T-helper 17 cell (primary cell): ENCODE measurements at places on chromosomes 16 and 17.

DNA sequence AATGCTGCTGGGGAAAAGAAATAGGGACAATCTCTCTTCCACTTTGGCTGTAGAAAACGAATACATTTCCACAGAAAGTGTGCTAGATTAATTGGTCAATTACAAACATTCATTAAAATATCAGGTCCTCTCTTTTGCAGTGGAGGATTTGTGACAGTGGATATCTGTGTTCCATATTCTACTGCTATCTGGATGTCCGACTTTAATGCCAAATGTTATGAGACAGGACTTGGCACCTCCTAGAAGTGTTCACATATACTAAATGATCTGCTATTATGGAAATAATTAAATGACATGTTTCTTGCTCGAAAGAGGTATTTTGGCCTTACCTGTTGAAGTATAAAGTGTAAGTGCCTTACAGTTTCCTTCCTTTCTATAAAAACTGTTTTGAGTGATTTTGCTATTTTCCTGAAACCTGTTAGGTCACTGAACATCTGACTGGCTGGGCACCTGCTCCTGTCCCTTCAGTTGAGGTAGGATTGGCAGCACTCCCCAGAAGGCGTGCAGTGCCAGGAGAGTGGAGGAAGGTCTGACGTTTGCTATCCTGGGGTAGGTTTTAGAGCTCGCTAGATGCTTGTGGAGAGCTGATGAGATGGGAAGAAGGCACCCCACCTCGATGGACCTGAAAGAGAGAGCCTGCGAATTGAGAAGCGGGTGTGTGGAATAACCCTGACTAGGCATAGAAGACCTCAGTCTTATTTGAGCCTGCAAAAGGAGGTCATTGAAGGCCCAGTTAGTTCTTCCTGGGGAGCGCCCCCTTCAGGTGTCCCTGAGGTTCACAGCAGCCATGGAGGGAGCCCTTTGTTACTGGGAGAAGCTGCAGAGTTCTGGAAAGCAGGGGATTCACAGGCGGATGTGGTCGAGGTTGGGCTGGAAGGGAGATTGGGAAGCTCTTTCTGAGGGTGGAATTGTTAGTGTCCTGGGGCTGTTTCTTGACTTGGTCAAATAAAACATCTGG, 159.4 kb upstream of the ZNF267 start:
- DNase-seq: no peak

DNA sequence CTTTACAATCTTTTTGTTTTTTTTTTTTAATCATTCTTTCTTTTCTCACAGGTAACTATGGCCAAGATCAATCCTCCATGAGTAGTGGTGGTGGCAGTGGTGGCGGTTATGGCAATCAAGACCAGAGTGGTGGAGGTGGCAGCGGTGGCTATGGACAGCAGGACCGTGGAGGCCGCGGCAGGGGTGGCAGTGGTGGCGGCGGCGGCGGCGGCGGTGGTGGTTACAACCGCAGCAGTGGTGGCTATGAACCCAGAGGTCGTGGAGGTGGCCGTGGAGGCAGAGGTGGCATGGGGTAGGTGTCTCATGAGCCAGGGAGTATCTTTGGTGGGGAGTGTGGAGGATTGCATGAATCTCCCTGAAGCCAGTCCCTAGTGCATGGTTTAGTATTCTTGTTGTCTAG, 4.9 kb downstream of the FUS start:
- no peak for DNase-seq

GRCh38 chr16:74487634-74488495, 66.6 kb upstream of the CLEC18B start:
- no peak for DNase-seq

DNA sequence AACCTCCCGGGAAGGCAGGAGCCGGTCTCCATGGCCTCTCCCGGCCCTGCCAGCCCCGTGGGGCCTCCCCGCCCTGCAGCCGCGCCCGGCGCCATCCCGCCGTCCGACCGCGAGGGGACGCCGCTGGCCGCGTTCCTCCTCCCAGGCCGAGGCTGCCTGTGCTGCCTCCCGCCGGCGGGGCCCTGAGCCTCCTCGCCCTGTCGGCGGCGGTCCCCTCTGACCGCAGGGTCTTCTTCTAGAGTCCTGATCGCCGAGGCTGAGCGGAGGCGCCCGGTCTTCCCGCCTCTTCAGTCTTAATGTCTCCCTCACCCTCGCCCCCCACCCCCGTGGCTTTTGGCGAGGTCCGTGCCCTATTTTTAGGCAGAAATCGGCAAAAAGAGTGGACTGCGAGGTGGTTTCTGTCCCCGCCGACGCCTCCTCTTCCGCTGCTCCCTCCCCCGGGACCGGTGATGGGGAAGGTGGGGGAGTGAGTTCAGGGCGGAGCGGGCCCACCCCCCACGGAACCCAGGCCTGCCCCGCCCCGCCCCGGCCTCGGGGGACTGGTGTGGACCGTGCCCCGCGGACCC, 794 bp upstream of the CPNE7 start:
- DNase-seq: peak; percentile 48

DNA sequence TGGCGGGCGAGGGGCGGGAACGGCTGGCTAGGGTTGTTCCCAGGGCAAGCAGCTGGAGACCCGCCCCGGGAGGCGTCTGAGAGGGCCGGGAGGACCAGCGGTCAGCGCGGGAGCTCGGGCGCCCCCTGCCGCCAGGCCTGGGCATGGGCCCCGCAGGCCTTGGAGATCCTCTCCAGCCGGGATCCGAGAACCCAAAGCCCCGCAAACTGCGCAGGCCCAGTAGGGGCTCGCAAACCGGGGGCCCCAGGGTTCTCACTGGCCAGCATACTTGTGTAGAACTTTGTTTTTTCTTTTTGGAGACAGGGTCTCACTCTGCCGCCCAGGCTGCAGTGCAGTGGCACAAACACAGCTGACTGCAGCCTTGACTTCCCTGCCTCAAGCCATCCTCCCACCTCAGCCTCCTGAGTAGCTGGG, 20.8 kb upstream of the ZNF423 start:
- no peak for DNase-seq
